ENCODE measurements at places on chromosomes 3 and 15. TPM values are rescaled to one million over a fixed set of nuclear protein-coding genes. Genes with fewer than 3 reads are reported as not detected.

TMIE gene
- total RNA-seq, result not detected

CSTA gene
- not detected for total RNA-seq

UACA gene
- total RNA-seq, result 1.0 TPM

SMCO1 gene
- total RNA-seq, result not detected

GRCh38 chr3:42314411-42314810 is 48.4 kb upstream of the CCK start:
- no peak overlapping the region for H3K27ac ChIP-seq
- H3K27me3 ChIP-seq, result peaks cover 2% of the 10 kb centered on the region
- no peak overlapping the region for H3K4me3 ChIP-seq

GRCh38 chr3:71681224-71681668 is 44.0 kb downstream of the EIF4E3 start:
- no peak for DNase-seq
- no peaks in the 10 kb centered on the region for H3K27me3 ChIP-seq
- no peak overlapping the region for H3K4me3 ChIP-seq
- H3K36me3 ChIP-seq, result peaks cover 25% of the 10 kb centered on the region
- peaks cover 9% of the 10 kb centered on the region for H3K4me1 ChIP-seq
- H3K27ac ChIP-seq, result no peak overlapping the region

DNA sequence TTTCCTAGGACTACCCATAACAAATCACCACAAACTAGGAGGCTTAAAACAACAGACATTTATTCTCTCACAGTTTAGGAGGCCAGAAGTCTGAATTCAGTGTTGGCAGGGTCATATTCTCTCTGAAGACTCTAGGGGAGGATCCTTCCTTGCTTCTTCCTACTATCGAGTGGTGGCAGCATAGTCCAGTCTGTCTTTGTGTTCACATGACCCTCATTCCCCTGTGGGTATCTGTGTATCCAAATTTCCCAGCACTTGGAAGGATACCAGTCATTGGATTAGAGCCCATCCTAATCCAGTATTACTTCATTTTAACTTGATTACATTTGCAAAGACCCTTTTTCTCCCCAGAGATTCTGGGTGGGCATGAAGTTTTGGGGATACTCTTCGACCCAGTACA is 63.8 kb downstream of the GMPS start:
- DNase-seq, result no peak
- H3K4me3 ChIP-seq, result no peak overlapping the region
- H3K27me3 ChIP-seq, result no peaks in the 10 kb centered on the region
- no peak overlapping the region for H3K27ac ChIP-seq
- H3K4me1 ChIP-seq, result no peaks in the 10 kb centered on the region

DNA sequence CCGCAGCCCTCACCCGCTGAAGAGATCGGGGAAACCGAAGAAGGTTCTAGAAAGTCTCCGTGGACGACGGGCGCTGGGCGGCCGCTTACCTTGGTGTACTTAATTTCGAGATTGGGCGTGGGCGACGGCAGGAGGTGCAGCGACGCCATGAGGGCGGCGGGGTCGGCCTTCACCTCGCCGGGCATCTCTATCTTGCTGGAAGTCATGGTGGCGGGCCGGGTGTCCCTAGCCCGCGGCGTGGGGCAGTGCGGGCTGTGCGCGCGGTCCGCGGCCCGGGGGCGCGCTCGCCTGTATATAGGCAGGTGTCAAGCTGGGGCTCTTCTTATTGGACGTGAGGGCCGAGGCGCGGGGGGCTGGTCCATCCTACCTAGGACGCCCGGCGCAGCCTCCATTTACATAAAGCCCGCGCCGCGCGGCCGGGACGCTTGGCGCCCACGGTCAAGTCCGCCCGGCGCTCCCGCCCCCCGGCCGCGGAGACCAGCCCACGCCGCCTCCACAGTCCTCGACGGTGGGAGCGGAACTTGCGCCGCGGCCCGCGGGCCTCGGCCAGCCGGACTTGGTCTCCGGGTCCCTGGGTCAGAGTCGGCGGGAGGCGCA is at the start of gene ALDH1A2:
ALDH1A2 (minus strand) TSS at position 267 of the 597 bp plus-strand sequence; CDS start at position 206, 61 bp downstream.
- no peak within 1 kb of the TSS for H3K27ac ChIP-seq
- peaks cover 70% of the 10 kb centered on the region for H3K27me3 ChIP-seq
- H3K4me1 ChIP-seq, result peaks cover 3% of the 10 kb centered on the region
- H3K36me3 ChIP-seq, result no peaks in the 10 kb centered on the region
- no peak within 1 kb of the TSS for H3K4me3 ChIP-seq

Data from activated CD8-positive, alpha-beta memory T cell treated with anti-CD3 and anti-CD28 coated beads, Interleukin-2, amount 10 ng/mL, durations not matched to agents 7 days and 5 days (primary cell).